WERI-Rb-1 (cell line): ENCODE measurements at places on chromosomes 7 and 10.

GRCh38 chr7:115297656-115298055 is 375.8 kb downstream of the MDFIC start:
- no peak for DNase-seq

DNA sequence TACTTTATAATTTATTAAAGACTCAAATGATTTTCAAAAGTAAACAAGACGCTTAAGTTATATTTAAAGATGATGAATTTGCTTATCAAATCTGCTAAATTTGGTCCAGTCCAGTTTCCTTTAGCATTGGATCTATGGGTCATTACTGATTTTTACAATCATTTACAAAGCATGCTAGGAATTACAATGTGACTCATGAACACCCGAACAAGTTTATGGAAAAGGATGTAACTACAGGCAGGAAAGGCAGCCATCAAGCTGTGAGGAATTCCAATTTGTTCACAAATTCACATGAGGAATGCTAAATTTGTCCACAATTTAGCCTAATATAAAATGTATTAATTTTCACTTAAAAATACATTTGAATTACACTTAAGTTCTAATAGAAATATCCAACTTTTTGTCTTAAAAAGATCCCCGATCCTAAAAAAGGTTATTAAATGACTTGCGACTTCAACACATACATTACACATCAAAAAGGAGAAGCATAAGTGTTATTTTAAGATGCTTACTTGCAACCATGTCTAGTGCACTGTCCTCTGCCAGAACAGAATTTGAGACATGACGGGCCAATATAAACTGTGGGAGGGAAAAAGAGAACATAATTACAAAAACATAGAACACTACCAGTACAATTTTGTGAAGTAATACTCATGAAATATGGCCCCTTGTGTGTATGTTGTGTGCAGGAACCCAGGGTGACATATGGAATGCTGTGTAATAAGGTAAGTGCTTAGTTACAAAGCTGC is 194.2 kb upstream of the SLC26A5 start:
- DNase-seq = no peak

DNA sequence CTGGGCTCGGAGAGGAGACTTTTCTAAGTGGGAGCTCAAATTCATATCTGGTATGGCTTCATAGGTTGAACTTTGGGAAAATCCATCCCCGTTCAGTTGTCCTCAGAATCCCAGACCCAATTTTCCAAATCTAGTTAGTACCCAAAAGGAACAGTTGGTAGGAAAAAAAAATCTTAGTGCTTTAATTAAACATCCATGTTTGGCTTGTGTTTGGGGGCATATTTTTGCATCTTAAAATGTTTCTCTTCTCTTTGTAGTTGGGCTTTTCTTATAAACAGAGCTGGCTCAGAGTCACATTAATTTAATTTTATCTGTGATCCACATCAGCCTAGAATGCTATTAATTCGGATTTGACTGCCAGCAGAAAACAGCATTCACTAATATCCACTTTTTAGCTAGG is 165.9 kb downstream of the BUB3 start:
- no peak for DNase-seq

DNA sequence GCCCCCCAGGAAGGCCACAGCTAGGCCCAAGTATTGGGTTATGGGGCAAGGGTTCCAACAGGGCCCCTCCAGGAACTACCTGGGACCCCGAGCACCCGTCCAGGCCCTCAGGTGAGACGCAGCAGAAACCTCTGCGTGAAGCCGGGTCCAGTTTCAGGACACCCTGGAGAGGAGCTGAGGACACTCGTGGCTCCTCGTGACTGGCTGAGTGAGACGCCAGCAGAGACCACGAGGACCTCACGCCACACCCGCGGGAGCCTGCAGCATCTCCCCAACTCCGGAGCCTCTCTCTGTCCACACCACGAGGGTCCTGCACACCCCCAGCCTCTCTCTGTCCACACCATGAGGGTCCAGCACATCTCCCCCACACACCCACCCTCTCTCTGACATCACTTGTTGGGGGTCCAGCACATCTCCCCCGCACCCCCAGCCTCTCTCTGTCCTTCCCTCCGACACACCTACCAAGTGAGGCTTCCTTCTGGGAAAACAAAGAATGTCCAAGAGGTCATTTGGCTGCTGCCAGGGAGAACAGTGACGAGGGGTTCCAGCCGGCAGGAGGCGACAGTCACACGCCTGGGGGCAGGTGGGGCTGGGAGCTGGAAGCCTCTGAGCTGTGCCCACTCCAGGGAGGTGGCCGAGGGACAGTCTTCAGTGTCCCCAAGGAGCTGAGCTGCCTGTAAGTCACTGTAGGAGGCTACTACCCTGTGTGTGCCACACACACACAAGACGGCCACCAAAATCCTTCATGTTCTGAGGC is 46.1 kb upstream of the PPP2R2D start:
- DNase-seq = no peak

DNA sequence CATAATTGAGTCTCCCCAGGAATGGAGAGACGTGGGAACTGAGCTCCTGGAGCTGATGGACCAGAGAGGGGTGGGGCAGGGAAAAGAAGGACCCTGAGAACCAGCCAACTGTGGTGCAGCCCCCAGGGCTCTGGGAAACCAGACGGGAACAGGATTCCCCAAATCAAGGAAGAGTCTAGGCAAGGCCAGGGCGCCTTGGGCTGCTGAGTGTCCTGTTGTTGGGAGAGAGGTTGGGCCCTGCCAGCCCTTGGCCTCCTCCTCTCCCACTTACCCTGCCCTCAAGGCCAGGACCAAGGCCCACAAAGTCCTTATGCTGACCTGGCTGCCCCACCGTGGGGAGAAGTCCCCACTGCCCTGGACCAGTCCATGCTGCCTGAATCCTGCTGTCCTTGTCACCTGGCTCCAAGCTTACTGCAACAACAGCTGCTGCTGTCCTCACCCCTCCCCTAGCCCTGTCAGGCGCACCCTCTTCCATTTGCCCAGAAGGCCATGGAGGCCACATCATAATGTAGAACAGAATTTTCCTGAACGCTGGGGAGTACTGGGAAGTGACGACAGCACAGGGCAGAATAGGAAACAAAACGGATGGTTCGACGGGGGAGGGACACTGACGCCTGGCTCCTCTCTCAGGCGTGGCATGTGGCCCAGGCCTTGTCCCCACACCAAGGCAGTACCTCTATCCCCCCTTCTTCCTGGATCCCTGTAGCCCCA is 132.9 kb upstream of the ZMIZ1 start:
- DNase-seq = peak; percentile 50

DNA sequence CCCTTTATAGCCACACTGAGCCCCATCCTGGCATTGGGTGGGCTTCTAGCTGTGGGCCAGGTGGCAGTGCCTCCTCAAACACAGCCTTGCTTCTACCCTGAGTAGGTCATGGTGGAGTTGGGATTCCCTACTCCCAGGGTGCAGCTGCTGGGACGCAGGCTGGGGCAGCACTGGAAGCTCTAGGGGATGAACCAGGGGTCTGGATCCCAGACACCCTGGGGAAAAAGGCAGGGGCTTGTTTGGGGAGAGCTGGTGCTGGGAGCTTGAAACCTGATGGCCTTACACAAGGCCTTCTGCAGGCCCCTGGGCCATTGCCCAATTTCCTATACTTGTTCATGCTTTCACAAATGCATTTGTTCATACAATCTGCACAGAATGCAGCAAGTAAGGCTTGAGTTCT is 103.7 kb upstream of the CTBP2 start:
- DNase-seq = no peak

DNA sequence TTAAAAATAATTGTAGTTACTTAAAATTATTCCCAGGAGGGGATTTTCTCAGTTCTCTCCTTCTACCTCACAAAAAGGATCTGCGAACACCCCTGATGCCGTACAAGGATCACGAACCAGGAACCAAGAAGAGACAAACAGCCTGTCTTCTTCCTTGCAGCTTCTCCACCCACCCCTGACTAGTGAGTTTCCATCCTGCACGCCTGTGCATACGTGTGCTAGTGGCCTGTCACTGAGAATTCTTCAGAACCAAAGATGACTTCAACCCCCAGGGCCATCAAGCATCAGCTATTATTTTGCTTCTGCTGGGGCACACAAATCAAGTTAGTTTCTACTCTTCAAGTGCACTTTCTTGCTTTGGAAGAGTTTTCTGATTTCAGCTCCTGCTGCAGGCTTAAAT is 175.5 kb upstream of the KLF6 start:
- no peak for DNase-seq

- DNase-seq = no peak
Measured at GRCh38 chr7:146683439-146683838, 566.8 kb downstream of the CNTNAP2 start.

- DNase-seq = no peak
Measured at GRCh38 chr7:30093420-30093952, 41.3 kb upstream of the MTURN start.

DNA sequence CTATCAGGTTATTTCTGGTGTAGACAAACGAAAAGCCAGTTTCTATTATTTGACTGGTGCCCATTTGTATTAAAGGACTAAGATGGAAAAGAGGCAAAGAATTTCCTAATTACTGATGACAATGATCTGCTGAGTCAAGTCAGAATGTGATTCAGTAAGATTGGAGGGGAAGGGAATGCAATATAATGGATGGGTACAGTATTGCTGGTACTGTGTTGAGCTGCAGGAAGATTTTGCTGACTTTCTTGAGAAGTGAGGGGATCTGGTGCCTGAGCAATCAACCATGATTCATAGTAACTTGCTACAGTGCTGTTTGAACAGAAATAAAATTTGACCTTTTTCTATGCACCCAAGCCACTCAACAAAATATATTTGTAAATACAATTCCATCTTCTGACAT is 139.1 kb upstream of the RHEB start:
- DNase-seq = no peak

- no peak for DNase-seq
Measured at GRCh38 chr10:49091450-49092210, 23.7 kb downstream of the VSTM4 start.

DNA sequence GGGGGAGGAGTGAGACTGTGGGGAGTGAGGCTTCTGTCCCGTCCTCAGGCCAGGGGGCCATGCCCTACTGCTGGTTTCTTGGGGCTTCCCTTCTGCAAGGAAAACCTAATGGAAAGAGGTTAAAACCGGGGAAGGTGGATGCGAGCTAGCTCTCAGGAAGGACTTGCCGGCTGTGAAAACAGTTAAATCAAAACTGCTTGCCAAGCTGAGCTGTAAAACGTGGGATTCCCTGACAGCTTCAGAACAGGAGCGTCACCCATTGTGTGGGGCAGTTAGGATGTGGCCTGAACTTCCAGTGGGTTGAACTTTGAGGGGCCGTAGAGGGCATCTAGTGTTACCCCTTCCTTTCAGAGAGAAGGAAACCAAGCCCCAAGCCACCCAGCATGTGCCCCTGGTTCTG is 13.1 kb downstream of the TSPAN15 start:
- no peak for DNase-seq

DNA sequence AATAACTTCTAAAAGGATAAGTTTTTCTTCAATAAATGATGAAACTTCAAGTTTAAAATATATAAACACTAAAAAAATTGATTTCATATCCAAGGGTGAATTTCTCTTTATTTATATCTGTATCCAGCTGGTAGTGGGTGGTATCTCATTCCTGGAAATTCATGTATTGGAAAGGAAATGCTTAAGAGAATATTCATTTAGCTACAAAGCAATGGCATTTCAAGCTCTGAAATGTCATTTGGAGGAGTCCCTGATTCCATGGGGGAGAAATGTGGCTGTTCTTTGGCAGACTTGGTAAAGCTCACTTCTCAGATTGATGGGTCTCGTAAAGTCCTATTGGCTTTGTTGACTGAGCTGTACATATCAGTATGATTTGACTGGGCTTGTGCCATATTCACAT is 156.3 kb upstream of the TEX47 start:
- no peak for DNase-seq

GRCh38 chr7:55400191-55400590 is 35.1 kb downstream of the LANCL2 start:
- no peak for DNase-seq

DNA sequence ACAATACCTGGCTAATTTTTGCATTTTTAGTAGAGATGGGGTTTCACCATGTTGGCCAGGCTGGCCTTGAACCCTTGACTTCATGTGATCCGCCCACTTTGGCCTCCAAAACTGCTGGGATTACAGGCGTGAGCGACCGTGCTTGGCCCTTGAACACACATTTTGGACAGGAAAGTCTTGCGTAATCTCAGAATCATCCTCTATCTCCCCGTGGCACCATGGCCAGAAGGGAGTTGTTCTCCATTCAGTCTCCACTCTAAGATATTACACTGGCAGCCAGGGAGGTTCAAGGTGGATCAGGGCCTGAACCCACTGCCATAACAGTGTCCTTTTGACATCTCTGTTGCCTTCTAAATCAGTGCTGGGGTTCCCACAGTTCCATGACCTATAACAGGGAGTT is 29.2 kb upstream of the GALNTL5 start:
- DNase-seq = no peak

GRCh38 chr10:23193435-23194074 is 1.4 kb downstream of the PTF1A start:
- no peak for DNase-seq

DNA sequence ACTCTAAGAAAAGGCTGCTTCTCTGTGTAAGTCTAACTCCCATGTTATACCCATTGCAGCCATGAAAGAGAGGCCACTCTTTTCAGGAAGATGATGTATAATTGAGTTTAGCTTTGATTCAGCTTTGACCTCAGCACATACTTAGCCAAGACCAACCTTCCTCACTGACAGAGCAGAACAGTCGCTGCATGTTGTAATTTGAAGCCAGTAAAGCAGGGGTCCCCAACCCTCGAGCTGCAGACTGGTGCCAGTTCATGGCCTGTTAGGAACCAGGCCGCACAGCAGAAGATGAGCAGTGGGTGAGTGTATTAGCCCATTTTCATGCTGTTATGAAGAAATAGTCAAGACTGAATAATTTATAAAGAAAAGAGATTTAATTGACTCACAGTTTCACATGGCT is 223.9 kb downstream of the GPR158 start:
- no peak for DNase-seq

GRCh38 chr7:143456992-143457793 is 13.9 kb downstream of the TAS2R60 start:
- DNase-seq = no peak

DNA sequence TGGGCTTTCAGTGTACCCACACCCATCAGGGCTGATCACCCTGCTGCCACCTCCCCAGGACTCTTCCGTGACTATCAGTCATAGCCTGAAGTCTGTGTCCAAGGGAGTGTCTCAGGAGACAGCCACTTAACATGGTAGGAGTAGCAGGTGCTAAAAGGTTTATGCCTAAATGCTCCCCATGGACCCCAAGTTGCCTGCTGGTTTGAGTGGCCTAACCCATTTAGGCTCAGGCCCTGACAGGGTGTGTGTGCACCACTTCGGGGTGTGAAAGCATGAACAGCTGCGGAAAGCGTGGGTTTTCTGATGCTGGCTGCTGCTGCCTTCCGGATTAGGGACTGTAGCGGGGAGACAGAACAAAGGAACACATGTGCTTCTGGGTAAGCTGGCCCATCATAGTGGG is 93.2 kb upstream of the SAMD8 start:
- DNase-seq = no peak

- peak; percentile 17 for DNase-seq
Measured at GRCh38 chr10:46555713-46556514, 544 bp downstream of the GPRIN2 start.

- DNase-seq = no peak
Measured at GRCh38 chr10:45075826-45076380, 75.2 kb downstream of the ZNF22 start.
